ENCODE measurements at places on chromosomes 4 and X.

GRCh38 chr4:164997941-164998340, 20.5 kb upstream of the TRIM61 start:
- DNase-seq = no peak

DNA sequence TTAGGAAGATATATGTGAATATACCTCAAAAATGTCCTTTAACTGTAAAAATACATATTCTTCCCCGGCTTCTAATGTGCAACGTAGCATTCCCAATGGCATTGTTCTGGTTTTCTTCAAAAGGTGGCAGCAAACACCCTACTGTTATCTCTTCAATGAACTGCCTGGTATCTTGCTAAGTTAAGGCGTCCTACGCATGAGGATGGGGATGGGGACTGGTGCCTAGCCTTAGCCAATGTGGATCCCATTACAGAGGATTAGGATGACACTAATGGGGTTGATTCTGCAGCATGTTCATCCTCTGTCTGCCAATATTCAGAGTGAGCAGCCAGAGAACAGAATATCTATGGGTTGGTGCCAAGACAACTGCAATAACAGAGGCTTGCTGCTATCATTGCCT, 334.9 kb upstream of the ADGRL3 start:
- no peak for DNase-seq

DNA sequence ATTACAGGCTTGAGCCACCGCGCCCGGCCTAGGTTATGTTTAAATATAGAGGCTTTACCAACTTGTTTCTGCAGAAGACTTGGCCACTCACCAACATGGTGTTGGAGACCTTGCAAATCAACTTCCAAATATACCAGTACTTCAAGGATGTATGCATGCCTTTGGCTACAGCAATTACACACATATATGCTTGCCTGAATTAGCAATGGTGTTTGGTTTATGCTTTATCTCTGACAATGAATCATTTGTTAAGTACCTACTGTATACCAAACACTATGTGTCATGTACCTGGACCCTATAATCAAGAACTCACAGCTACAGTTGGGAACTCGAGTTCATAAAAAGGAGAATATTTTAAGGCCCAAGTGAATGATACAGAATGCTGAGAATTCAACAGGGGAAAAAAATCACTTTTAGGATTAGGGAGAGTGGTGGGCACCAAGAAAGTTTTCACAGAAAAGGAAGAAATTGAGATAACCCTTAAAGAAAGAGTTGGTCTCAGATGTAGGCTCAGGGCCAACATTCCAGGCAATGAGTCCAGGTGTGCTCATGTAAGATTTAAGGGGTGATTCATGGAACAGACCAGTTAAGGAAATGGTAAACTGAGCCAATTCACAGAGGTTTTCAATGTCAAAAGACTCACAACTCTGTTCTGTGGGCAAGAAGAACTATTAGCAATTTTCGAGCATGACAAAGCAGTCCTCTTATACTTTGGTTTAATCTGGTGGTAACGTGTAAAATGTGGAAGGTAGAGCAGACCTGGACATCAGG, 98.9 kb downstream of the BCOR start:
- DNase-seq = no peak

DNA sequence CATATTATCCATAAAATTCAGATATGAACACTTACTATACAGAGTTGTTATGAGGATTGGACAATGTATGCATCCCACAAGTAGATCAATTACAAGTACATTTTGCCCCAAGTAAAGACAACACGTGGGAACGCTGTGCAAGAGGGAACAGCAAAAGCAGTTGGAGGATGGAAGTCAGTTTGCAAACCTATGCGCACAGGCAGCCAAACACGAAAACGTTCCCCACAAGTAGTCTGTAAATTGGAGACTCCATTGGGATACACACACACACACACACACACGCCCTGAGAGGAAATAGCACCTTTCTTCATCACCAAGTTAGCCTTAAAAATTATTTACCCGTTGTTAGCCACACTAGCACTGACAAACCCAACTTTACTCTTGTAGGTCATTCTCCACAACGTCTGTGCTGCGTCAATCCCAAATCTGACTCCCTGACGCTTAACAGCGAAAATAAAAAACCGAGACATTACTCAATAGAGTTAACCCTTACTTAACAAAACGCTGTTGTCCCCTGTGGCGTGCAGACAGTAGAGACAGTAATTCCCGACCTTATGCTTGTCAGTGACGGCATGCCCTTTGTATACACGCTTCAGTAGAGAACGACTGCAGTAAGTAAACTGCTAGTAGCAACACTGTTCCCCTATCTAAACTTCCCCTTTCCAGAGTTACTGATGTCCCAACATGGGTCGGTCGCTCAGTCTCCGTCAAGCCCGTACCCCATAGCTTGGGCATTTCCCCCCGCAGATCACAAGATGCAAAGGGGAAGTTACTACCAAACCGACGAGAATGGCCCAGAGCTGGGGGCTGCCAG, 730 bp downstream of the MANBA start:
- peak; percentile 20 for DNase-seq

GRCh38 chrX:68409194-68409593, 24.1 kb downstream of the OPHN1 start:
- no peak for DNase-seq

DNA sequence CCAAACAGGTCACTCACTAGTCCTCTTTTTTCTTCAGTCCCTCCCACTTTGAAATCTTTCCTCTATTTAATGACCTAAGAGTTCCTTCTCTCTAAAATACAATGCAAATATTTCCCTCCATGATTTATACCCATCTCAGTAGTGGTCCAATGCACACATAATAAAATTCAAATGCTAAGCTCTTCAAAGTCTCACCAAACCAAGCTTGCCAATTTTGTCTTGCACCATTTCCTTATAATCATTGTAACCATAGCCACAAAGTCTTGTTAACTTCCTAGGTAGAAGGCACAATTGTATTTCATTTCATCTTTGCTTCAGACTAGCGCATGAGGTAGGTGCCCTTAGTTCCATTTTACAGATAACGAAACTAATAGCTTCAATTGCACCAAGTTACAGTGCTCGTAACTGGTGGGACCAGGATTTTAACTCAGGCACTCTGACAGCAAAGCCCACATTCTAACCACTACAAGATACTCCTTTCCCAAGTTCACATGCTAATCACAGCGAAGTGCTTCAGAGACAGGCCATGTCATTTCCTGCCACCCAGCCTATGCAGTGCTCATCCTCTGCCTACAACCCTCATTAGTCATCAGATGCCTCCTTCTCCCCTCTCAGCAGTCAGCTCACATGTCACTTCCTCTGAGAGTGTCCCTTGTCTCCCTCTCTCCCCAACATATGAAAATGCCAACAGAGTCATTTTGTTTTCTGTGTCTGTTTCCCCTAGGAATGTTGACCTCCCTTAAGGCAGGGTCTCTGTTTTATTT, 66.9 kb upstream of the PPARGC1A start:
- DNase-seq = no peak

DNA sequence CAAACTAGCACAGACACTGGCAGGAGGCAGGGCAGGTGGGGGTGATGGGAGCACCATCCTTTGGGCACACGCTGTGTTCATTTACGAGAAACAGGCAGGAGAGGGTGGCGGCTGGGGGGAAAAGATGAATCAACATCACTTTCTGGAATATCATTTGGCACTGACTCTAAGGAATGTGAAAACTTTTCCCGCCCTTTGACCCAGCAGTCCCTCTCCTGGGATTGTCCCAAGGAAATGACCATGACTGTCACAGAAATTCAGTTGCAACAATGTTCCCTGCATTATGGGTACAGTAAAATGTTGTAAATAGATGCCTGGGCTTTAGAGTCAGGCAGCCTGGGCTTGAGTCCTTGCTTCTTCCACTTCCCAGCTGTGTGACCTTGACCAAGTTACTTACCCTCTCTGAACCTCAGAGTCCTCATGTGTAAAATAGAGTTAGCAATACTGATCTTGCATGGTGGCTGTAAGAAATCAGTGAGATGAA, 58.6 kb downstream of the ABLIM2 start:
- DNase-seq = no peak

- no peak for DNase-seq
Observed at GRCh38 chr4:1686440-1687036, 2.4 kb upstream of the FAM53A start.

- DNase-seq = peak; percentile 3
Observed at GRCh38 chrX:50815120-50815519, 1.1 kb upstream of the SHROOM4 start.

DNA sequence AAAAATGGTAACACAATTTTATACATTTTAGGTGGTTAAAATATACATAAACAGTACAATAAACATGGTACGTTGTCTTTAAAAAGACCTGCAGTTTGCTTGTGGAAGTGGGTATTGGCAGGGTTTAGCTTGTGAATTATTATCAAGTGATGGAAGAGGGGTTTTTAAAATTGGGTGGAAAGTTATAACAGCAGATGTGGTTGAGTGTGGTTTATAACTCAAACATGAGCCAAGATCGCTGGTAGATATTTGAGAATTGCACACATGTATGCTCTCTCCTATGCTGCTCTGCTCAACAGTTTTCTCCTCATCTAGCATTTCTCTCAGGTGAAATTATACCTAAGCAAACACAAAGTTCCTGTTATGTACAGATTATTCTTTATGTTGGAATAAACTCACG, 14.0 kb downstream of the EPGN start:
- DNase-seq = no peak

DNA sequence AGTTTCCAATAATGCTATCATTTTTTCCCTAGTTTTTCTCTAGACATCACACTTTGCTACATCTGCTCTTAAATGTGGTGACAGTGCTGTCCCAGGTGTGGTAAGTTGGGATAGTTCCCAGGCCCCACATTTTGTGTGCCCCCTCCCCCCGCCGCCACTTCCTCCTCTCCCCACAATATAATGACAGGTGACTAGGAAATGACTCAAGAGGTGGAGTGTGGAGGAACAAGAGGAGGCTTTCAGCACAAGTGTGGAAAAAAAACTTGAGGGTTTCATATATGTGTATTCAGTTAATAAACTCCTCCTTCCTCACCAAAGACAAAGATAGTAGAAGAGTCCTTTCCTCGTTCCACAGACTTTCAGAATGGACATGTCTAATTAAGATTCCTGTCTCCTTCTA, 18.3 kb upstream of the IL21 start:
- DNase-seq = no peak

DNA sequence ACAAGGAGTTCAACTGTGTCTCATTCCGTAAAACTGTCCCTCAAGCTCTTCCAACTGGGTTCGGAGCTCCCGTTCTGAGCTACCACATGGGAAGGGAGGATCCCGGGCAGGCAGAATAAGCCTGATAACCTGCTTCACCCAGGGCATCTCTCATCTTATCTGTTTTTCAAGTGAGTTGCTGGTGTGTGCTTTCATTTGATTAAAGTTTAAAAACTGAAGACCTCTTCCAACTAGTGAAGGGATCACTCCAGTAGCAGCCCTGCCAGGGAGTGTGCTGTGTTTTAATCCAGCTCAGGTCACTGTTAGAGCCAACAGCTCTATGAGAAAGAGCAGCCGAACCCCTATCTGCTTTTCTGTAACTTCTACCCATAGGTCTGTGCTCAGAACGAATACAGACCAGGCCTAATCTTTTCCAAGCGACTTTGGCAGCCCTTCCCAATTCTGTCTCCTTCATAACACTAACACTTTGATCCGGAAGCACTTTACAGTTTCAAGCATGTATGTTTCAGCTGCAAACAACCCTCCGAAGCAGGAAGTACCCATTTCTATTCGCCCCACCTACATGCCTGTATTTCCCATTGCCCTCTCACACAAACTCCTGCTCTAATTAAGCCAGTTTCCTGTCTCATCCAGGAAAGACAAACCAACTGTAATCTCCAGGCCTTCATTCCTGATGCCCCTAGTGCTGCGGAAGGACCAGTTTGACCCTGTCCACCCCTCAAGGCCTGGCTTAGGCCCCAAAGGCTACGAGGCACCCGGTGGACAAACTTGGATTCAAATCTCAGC, 60.9 kb downstream of the IRF2 start:
- DNase-seq = no peak

Data from GM03348 (cell line).